ENCODE measurements at places on chromosomes 3 and 15. TPM values are rescaled to one million over a fixed set of nuclear protein-coding genes. Genes with fewer than 3 reads are reported as not detected.

The PLSCR5 gene
- total RNA-seq, result not detected

The KIF7 gene
- 14.4 TPM for total RNA-seq

The MITF gene
- 45.8 TPM for total RNA-seq

The ATP13A5 gene
- total RNA-seq, result not detected

DNA sequence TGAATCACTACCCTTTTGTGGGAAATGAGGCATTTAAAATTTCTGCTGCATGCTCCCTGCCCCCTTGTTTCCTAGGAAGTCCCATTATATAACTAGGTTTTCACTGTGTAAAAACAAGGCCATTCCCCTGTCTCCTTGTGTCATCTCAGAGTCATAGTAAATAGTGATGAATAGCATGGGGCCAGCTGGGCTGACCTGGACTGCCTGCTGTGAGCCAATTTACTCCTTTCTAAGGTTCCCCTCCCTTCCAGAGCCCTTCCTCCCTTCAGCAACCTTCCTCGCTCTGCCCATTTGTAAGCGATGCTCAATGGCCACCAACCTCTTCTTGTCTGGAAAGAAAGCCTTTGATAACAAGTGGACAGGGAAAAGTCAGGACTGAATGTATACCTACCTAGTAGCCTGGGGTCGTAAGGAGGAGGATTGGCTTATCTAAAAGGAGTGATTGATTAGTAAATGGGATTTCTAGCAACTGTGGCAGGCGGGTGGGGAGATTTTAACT lies 11.7 kb downstream of the ITGA11 start:
- H3K4me3 ChIP-seq, result no peak overlapping the region
- H3K27ac ChIP-seq, result no peak overlapping the region
- no peaks in the 10 kb centered on the region for H3K36me3 ChIP-seq
- no peaks in the 10 kb centered on the region for H3K4me1 ChIP-seq

DNA sequence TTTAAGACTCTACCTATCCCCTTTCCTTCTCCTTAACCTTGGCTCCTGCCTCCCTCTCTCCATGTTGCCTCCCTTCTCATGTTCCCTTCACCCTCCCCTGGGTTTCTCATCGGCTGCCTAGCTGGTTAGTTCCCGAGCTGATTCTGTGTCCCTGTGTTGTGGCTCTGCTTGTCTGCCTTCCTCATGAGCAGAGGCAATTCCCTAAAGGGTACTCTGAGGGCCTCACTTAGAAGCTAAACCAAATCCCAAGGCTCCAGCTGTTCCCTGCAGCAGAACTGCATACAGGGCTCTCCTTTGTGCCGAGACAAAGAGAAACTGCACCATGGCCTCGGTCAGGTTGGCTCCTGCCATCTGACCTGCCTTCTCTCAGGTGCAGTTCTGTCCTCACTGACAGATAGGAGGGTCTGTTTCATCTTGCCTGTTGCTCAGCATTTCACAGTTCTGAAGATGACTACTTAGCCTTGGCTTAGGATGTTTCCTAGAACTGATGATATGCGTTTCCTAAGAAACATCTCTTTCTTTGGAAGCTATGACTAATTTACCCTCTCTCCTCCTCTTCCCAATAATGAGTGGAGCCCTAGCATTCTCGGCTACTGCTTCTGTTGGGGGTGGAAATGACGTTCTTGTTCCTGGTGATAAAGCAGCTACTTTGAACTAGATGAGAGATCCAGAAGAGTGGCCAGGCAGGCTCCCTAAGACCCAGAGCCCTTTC lies 27.1 kb downstream of the DUOX1 start:
- no peak overlapping the region for H3K27ac ChIP-seq
- no peak for DNase-seq
- H3K27me3 ChIP-seq, result no peaks in the 10 kb centered on the region
- H3K4me1 ChIP-seq, result no peaks in the 10 kb centered on the region
- H3K36me3 ChIP-seq, result no peaks in the 10 kb centered on the region
- H3K4me3 ChIP-seq, result no peak overlapping the region

- no peaks in the 10 kb centered on the region for H3K4me1 ChIP-seq
- no peaks in the 10 kb centered on the region for H3K27me3 ChIP-seq
- no peak for DNase-seq
- H3K27ac ChIP-seq, result no peak overlapping the region
- no peaks in the 10 kb centered on the region for H3K36me3 ChIP-seq
These were observed 42.2 kb downstream of the CHDH start for GRCh38 chr3:53803816-53804695.

- DNase-seq, result no peak
- H3K4me1 ChIP-seq, result no peaks in the 10 kb centered on the region
- H3K27ac ChIP-seq, result no peak overlapping the region
- H3K27me3 ChIP-seq, result no peaks in the 10 kb centered on the region
- no peaks in the 10 kb centered on the region for H3K36me3 ChIP-seq
These were observed 49.2 kb upstream of the C15orf39 start for GRCh38 chr15:75152382-75153079.

DNA sequence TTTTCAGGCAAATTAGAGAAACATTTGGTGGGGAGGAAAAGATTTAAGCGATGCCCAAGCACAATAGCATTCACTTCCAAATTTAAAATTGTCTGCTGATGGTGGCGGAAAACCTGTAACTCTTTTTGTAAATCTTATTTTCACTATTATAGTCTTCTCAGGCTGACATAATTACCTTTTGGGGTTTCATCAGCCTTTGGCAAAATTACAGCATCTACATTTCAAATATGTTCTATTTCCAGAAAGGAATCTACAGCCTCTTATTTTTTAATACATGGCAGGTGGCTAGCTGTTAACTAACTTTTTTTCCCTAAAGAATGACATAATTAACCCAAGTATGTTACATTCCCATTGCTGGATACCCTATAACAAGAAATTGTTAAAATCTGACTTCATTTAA lies 391.5 kb upstream of the CCDC54 start:
- H3K27me3 ChIP-seq, result no peaks in the 10 kb centered on the region
- H3K4me1 ChIP-seq, result no peaks in the 10 kb centered on the region
- H3K27ac ChIP-seq, result no peak overlapping the region

DNA sequence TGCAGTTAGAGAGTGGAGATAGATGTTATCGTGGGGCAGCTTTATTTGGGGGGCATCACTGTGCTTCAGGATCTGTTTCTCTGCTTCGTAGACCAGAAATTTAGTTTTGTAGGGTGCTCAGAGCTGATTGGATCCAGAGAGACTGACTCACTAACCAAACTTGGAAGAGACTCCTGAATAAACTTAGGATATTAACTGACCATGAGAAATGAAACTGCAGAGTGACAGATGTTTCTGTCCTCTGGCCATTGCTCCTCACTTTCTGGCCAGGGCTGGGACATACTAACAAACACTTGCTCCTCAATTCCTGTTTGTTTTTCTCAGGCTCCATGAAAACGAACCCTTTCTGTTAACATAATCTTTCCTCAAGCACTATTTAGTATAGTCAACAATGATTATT lies 4.3 kb downstream of the ZNF592 start:
- no peaks in the 10 kb centered on the region for H3K36me3 ChIP-seq
- H3K4me1 ChIP-seq, result peaks cover 3% of the 10 kb centered on the region
- H3K4me3 ChIP-seq, result peak overlapping the region; percentile 20
- peak overlapping the region; percentile 67 for H3K27ac ChIP-seq
- no peaks in the 10 kb centered on the region for H3K27me3 ChIP-seq
- DNase-seq, result no peak

Data from breast epithelium (tissue), 4 donors.